Prostate gland (tissue), 2 donors: ENCODE measurements at places on chromosomes 1 and 21.

DNA sequence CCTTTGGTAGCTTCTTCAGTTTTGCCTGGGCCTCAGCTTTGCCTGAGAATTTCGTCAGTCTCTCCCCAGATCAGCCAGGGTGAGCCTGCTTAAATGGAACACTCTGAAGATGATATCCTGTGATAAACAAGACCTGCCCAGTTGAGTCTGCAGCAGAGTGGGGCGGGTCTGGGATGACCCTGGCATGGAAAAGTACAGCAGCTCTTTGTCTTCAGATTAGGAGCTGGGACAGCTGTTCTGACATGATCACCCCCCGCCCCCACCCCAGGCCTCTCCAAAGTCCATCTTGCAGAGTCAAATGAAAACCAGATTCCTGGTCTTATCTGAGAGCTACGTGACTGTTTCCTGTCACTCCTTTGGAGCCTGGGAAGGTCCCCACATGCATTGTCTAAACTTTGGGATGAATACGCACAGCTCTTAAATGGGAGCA lies 2.2 kb upstream of the TMEM51 start:
- DNase-seq: no peak

DNA sequence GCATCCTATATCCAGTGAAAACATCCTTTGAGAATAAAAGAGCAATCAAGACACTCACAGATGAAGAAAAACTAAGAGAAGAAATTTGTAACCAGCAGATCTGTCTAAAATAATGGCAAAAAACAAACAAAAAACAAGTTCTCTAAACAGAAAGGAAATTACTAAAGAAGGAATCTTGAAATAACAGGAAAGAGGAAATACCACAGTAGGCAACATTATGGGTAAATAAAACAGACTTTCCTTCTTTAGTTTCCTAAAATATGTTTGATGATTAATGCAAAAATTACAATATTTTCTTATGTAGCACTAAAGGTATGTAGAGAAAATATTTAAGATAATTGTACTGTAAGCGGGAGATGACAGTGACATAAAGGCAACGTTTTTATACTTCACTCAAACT lies 23.5 kb downstream of the SLC19A1 start:
- DNase-seq: no peak

DNA sequence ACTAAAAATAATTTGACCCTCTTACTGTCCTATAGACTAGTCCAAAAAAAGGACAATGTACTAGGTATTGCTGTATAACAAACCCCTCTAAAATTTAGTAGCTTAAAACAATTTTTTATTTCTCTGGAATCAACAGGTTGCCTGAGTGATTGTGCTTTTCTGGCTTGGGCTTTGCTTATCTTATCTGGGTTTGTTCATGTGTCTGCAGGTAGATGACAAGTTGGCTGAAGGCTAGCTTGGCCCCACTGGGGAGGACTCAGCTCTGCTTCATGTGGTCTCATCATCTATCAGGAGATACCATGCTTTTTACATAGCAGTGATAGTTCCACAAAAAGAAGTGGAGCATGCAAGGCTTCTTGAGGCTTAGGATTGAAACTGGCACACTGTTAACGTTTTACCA lies 114.2 kb downstream of the MAN1A2 start:
- no peak for DNase-seq

DNA sequence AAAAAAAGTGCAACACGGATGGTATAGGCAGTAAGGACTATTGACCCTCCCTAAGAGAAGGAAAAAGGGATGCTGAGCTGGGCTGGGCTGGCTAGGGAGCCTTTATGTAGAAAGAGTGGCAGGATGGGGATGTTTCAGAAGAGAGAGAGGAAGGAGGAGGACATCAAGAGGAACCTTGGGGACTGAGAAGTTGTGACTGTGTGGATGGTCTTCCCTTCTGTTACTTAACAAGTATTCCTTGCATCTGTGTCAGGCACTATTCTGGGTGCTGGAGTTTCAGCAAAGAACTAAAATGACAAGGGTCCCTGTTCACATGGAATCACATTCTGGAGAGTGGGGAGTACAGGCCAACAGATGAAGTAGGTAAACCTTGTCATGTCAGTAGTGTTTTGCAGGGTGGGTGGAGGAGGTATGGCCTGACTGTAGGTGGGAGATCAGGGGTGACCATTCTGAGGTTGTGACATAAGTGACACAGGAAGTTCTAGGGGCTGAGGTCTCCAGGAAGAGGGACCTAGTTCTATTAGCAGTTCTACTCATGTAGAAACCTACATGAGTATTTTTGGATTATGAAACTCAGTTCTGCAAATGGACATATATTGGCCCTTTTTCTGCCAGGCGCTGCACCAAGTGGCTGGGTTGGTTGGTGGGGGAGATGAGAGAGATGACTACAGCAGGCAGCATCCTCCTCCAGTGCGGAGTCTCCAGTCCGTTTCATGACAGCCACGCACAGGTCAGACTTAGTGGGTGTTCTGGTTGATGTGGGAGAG lies 53.8 kb downstream of the PRDM2 start:
- DNase-seq: no peak

GRCh38 chr1:108511764-108512163 lies 48.1 kb upstream of the EEIG2 start:
- no peak for DNase-seq

GRCh38 chr1:77068013-77068412 lies 151.2 kb downstream of the PIGK start:
- DNase-seq: no peak

- no peak for DNase-seq
Measured at GRCh38 chr1:31689854-31690253, 14.0 kb downstream of the COL16A1 start.

GRCh38 chr1:209542585-209542984 lies 40.9 kb upstream of the CAMK1G start:
- DNase-seq: no peak

DNA sequence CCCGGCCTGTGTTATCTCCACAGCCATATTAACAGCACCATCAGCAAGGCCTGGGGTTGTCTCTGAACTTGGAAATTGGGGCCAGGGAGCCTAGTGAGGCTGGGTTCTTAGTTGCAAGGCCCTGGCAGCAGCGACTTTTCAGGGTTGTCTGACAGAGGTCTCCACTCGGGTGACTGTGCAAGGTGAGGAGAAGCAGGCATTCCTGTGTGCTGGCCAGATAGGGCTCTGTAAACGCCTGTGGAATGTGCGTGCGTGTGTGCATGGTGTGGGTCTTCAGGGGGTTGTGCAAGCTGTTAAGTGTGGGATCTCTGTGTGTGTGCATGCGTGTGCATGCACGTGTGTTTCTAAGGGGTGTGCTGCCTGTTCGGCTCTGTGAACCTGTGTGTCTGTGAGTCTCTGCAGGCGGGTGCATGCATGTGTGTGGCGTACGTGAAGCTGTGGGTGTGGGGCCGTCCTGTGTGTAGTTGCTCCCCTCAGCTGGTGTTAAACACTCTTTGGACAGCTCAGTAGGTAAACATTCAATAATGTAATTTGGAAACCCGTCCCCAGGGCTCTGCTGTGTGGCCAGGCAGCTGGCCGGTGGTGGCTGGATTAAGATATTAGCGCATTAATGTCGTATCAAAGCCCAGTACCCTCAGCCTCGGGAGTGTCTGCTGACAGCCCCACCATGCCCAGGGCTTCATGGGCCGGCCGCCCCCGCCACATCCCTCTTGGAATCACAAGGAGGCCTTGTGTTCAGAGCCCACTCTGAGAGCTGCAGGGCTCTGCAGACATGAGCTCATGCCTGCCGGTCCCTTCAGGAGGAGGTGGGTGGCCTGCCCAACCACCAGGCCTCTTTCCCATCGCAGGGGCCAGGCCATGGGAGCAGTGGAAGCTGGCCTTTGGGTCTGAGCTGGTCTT lies 189.9 kb downstream of the FOXD2 start:
- no peak for DNase-seq

DNA sequence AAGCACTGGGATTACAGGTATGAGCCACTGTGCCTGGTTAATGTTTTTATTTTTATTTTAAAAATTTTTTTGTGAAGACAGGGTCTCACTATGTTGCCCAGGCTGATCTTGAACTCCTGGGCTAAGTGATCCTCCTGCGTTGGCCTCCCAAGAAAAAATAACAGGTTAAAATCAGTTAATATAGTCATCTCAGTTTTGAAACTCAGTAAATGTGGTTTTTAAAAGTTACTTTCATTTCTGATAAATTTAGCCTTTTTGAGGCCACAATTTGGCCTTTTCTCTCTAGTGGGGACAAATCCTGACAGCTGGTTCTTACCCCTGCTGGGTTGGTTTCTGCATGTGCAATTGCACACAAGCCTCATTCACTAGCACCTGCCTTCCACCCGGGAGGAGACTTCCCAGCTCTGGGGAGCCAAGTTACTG lies 13.3 kb downstream of the PMF1 start:
- no peak for DNase-seq

DNA sequence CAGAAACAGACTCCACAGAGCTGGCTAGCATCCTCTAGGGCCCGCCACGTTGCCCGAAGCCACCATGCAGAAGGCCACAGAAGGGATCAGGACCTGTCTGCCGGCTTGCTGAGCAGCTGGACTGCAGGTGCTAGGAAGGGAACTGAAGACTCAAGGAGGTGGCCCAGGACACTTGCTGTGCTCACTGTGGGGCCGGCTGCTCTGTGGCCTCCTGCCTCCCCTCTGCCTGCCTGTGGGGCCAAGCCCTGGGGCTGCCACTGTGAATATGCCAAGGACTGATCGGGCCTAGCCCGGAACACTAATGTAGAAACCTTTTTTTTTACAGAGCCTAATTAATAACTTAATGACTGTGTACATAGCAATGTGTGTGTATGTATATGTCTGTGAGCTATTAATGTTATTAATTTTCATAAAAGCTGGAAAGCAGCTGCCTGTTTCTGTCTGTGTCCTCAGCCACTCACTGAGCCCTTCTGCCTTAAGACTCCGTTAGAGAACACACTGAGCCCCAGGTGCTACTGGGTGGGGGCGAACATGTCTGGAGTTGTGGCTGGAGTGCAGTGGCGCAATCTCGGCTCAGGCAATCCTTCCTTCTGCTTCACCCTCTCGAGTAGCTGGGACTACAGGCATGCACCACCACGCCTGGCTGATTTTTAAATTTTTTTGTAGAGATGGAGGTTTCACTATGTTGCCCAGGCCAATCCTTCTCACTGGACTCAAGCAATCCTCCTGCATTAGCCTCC lies 14.8 kb downstream of the MFSD2A start:
- no peak for DNase-seq

GRCh38 chr21:7933923-7934322 lies 2587.5 kb upstream of the TPTE start:
- no peak for DNase-seq

DNA sequence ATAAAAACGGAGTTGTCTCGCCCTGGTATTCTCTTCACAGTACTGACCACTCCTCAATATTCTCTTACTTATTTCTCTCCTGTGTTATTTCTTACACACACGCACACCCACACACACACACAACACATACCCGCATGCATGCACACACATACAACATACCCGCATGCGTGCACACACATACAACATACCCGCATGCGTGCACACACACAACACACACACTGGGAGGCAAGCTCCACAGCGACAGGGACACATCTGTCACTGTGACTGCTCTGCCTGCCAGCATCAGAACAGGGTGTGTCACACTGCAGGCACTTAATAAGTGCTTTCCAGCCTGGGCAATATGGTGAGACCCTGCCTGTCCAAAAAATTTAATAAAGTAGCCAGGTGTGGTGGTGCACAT lies 20.8 kb upstream of the DDOST start:
- DNase-seq: no peak

DNA sequence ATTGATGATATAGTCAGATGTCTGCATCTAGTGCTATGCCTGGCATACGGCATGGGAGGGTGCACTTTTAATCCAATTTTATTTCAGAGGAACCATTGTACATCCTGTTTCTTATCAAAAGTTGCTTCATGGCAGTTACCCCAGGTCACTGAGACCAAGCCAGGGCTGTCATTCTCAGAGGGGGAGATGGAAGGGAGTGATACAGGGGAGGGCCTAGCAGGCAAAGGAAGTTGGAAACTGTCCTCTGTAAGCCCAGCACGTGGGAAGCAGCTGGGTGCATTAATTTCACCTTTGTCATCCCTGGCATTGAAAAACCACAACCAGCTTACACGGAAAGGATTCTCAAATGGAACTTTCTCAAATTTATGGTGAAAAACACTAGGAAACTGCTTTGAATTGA lies 458.7 kb upstream of the ADAMTS5 start:
- no peak for DNase-seq

- no peak for DNase-seq
Measured at GRCh38 chr1:162605225-162605927, 26.9 kb upstream of the DDR2 start.

DNA sequence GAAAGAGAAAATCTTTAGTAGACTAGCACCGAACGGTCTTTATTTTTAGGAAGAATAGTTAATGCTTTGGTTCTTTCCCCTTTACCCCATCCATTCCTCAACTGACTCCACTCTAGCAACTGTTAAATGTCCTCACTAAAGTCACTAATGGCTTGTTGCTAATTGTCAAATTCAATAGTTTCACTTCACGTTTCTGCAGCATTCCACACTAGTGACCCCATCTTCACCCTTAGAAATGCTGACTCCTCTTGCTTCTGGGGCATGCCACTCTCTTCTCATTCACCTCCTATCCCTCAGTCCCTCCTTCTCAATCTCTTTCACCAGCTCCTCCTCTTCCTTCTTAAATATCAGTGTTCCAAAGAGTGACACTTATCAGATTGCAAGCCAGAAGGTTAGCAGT lies 19.4 kb upstream of the CADM3 start:
- no peak for DNase-seq

GRCh38 chr1:81848880-81849682 lies 48.3 kb downstream of the ADGRL2 start:
- no peak for DNase-seq

DNA sequence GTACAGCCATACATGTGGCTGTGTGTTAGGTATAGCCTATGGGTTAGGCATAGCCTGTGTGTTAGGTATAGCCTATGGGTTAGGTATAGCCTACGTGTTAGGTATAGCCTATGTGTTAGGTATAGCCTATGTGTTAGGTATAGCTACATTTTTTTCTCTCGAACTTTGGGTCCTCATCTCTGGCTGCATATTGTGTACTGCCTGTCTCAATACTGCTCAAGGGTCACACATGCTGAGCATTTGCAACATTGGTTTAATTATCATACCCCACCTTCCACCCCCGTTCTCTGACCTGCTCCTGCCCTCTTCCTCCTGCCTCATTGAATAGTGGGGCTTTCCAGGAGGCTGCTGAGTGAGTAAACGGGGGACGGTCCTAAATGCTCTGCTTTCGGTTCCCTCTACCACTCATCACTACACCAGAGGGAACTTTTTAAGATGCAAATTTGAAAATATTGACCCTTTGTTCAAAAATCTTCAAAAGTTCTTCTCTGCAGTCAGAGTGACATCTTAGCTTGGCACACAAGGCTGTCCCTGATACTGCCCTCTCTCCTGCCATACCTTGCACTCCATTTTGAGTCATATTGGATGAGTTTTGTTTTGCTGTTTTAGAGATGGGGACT lies 17.8 kb downstream of the OR2B11 start:
- no peak for DNase-seq

- no peak for DNase-seq
Measured at GRCh38 chr1:172043900-172044299, 202.6 kb downstream of the DNM3 start.

DNA sequence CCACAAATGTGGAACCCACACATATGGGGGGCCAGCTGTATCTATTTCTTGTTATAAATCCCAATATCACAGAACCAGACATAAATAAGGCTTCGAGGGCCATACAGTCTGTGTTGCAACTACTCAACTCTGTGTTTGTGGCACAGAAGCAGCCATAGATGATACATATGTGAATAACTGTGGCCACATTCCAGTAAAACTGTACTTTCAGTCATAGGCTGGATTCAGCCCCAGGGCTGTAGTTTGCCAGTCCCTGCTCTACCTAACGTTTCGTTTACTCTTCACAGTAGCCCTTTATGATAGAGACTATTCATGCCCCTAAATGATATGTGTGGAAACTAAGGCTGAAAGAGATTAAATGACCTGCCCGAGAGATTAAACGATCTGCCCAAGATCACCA lies 48.7 kb downstream of the FHAD1 start:
- DNase-seq: no peak

- no peak for DNase-seq
Measured at GRCh38 chr1:66290761-66291530, 243.0 kb upstream of the SGIP1 start.
